Spleen (tissue), 13 donors: ENCODE measurements at places on chromosomes 3 and 15.

GRCh38 chr15:90367576-90367975 lies 15.5 kb downstream of the ZNF774 start:
- peaks cover 3% of the 10 kb centered on the region for H3K4me1 ChIP-seq
- DNase-seq, result no peak
- no peak overlapping the region for H3K27ac ChIP-seq
- H3K27me3 ChIP-seq, result no peaks in the 10 kb centered on the region
- H3K4me3 ChIP-seq, result no peak overlapping the region

DNA sequence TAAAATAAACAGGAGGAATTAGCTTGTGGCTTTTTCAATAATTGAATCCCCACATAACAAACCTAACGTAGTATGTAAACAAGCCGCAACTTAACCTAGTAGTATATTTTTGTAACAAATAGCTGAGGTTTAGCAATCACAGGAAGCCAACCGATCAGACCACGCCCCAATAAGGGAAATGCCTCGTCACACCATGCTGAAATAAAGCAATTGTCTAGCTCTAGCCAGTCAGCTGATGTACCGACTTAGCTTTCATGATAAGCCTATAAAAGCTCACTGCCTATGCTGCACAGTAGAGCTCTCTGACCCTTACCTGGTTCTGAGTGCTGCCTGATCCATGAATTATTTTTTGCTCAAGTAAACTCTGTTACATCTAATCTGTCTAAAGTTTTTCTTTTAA lies 208.9 kb downstream of the ROBO1 start:
- H3K27me3 ChIP-seq, result no peaks in the 10 kb centered on the region
- no peaks in the 10 kb centered on the region for H3K4me1 ChIP-seq
- H3K27ac ChIP-seq, result no peak overlapping the region
- DNase-seq, result no peak

DNA sequence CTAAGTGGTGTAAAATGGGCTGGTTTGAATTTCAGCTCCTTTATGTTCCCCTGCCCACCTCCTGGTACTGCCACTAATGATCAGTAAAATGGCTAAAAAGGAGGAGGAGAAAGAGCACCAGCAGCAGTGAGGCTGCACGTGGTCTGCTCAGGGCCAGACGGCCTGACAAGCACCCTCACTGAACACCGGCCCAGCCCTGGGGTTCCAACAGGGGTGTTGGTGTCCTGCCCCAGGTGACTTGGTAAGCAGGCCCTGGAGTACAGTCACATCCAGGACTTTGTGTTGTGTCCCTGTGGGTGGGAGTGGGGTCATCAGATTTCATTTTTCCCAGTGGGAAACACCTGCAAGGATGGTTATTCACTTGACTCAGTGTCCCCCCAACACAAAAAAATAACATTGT lies 5.4 kb downstream of the BAHD1 start:
- H3K27ac ChIP-seq, result no peak overlapping the region
- peaks cover 34% of the 10 kb centered on the region for H3K4me1 ChIP-seq
- DNase-seq, result no peak

DNA sequence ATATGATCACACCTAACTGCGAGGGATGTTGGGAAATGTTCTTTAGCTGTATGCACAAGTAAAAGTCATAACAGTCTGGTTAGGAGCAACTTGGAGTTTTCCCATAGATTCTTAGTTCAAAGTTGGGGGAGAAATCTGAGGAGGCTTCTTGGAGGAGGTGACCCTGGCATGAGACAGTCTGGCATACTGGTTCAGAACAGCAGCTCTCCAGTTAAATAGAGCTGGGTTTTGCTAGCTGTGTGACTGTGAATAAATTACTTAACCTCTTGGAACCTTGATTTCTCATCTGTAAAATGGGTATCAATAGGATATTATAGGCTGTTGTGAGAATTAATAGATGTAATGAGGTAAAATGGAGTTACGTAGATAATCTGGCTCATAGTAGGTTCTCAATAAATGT lies 49.1 kb upstream of the DGKG start:
- H3K4me3 ChIP-seq, result no peak overlapping the region
- no peak overlapping the region for H3K27ac ChIP-seq
- no peak for DNase-seq
- no peaks in the 10 kb centered on the region for H3K27me3 ChIP-seq
- peaks cover 8% of the 10 kb centered on the region for H3K4me1 ChIP-seq
